Activated CD4-positive, alpha-beta T cell treated with anti-CD3 and anti-CD28 coated beads for 4 hours (primary cell): ENCODE measurements at places on chromosomes 12 and 14.

- DNase-seq: no peak
These were observed 31.7 kb downstream of the PLEKHA5 start for GRCh38 chr12:19161216-19161615.

DNA sequence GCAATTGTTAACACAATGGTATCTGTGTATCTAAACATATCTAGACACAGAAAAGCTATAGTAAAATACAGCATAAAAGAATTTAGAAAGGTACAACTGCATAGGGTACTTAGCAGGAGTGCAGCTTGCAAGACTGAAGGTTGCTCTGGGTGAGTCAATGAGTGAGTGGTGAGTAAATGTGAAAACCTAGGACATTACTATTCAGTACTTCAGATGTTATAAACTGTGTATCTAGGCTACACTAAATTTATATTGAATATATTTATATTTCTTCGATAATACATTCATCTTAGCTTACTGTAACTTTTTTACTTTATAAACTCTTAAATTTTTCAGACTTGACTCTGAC is 409.0 kb upstream of the DCN start:
- DNase-seq: no peak

GRCh38 chr12:59429766-59430165 is 166.1 kb upstream of the SLC16A7 start:
- DNase-seq: no peak

GRCh38 chr14:34425095-34425851 is 36.8 kb downstream of the SPTSSA start:
- DNase-seq: no peak

DNA sequence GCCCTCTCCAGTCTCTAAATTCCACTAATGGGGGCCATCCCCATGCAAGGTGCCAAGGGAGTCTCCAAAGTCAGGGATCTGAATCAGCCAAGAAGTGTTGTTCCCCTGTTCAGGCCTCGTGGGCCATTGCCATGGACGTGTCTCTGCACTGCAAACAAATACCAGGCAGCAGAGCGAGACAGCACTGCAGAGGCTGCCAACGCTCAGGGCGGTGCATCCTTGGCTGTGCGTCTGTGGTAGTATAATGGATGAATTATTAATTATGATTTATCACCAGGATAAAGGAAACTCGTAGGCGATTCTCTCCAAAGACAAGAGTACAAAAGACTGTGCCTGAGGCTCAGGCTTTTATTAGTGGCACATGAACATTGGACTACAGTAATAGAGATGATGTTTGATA is 122.3 kb upstream of the NTF3 start:
- no peak for DNase-seq

- no peak for DNase-seq
These were observed 68.4 kb downstream of the CRACR2A start for GRCh38 chr12:3684449-3685051.

DNA sequence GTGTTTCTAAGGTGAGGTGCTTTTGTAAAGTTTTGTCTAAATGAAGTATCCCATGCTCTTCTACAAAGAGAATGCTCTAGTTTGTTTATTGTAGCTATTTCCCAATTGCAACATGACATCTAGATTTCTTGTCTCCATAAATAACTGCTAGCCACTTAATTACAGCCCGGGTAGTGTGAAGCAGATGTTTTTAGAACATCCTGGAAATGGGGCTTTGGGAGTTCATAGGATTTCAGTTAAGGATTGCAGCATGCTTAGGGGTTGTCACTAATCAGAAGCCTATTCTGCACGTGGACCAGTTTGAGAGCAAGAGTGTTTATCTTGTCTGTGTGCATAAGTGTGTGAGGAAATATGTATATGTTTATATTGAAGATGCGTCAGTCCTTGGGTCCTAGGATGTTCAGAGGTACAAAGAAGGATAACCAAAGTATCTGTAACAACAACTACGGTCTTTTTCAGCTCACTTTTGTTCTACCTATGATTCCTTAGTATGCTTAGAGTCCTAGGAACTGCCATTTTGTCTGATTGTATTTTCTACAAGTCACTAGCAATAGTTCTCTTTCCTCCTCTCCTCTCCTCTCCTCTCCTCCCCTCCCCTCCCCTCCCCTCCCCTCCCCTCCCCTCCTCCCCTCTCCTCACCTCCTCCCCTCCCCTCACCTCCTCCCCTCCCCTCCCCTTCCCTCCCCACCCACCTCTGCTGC is 135.3 kb downstream of the ACSS3 start:
- DNase-seq: no peak

DNA sequence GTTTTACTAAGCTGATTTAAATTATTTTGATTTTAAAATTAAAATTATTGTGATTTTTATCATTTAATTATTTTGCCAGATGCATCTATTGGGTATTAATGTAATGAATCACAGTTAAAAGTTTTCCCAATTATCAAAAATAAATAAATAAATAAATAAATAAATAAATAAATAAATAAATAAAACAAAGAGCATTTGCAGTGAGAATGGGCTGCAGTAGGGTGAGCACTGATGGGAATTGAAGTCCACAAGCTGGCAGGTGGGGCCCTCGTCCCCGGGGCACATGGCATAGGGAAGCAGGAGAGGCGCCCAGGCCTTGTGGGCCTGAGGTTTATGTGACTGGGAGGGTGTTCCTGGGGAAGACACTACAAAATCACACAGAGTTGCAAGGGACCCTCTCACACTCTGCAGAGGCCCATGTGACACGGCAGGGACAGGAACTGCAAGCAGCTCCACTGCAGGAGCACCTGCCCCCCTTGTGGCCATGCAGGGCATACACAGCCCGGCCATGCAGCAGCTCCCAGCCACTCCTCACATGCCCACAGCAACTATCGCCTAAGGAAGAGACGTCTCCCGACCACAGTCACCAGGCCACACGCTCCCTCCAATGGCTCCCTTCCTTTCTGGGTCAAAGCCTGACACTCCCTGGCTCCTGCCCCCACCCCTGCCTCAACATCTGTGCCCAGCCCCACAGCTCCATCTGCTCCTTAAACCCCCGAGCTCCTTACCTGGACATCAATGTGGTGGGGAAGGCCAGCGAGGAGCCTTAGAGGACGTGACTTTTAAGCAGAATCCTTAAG is 256.3 kb upstream of the SFSWAP start:
- DNase-seq: no peak

- DNase-seq: no peak
These were observed 233.3 kb upstream of the DAAM1 start for GRCh38 chr14:58954901-58955861.

DNA sequence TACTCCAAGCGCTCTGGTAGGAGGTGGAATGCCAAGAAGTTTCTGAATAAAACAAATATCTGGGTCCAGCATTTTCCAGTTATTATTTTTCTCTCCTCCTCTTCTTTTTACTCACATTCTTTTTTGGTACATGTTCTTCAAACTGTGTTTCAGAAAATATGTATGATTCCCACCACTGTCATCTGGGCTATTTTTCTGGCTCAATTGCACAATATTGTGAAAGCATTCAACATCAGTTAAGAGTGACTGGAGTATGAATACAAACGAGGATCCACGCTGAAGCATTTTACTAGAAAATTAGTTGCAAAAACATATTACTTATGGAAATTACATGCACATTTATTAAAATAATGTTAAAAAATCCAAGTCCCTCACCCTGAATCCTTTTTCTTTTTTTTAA is 61.5 kb downstream of the KCNMB4 start:
- no peak for DNase-seq

GRCh38 chr12:6361834-6362233 is 13.5 kb downstream of the SCNN1A start:
- DNase-seq: no peak

DNA sequence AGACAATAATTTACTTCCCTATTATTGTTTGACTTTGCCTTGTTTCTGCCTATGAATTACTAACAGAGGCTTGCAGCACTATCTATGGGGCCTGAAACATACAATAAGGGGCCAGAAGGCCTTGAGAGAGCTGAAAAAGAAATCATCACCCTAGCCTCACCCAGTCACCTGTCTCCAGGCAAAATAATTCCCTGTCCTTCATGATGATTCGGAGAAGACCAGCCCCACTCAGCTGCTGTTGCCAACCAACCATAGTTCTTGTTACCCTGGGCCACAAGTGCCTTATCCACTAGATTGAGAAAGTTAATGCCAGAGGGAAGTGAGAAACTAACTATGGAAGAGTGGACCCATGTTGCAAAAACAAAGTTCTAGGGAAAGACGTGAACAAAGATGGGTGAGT is 97.1 kb downstream of the ARF6 start:
- DNase-seq: no peak

DNA sequence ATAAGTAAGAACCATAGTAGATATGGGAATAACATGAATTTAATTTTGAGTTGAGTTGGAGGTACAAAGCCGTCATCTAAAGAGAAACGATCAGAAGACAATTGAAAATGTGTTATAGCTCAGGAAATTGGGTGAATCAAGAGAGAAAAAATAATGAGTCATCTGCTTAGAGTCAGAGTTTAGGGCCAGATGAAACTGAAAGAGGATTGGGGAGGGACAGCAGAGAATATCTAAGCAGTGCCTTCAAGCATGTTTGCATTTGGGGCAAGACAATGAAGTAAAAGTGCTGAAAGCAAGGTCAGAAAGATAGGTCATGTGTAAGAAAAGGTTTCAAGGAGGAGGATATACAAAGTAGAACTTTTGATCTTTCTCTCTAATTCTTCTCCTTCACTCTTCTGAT is 49.4 kb downstream of the SLC15A5 start:
- DNase-seq: no peak

- DNase-seq: no peak
These were observed 338.9 kb downstream of the PDZRN4 start for GRCh38 chr12:41527062-41527461.

GRCh38 chr14:28307506-28307905 is 459.1 kb upstream of the FOXG1 start:
- DNase-seq: no peak

GRCh38 chr12:13918897-13919296 is 62.5 kb downstream of the GRIN2B start:
- no peak for DNase-seq

DNA sequence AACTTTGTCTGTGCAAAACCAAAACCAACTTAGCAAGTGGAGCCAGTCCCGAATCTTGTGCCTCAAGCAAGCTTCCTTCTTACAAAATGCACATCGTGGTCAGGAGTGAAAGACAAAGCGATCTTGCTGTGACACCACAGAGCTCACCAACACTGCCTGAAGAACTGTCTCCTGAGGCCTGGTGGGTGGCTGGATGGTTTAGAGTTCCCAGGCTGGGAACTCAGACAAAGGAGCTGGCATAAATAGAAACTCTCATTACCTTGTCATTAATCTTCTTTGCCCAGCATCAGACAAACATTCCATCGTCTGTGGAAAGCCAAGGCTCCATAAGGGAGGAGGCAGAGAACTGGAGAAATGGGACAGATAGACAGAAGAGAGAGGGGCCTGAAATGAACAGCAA is 144.8 kb downstream of the KCNA5 start:
- DNase-seq: no peak

GRCh38 chr12:1517007-1517406 is 77.4 kb downstream of the FBXL14 start:
- no peak for DNase-seq

GRCh38 chr14:64202716-64203115 is 91.5 kb downstream of the ESR2 start:
- DNase-seq: no peak

DNA sequence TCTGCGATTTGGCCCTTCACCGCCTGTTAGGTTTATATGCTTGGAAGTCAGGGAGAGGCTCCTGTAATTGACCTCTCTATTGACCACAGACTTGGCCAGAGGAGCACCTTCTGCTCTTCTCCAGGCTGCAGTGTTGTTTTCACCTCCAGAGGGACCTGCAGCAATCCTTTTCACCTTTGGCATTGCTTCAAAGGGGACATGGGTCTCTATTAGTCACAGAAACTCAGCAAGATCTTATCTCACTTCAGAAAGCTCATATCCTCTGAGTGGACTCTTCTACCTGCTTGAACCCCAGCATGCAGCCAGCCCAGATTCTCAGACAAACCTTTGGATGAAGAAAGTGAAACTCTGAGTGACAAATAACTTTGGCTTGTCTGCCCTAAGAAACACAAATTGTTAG is 339.3 kb downstream of the NRXN3 start:
- DNase-seq: no peak

GRCh38 chr12:104654665-104655609 is 198.2 kb downstream of the CHST11 start:
- DNase-seq: no peak

DNA sequence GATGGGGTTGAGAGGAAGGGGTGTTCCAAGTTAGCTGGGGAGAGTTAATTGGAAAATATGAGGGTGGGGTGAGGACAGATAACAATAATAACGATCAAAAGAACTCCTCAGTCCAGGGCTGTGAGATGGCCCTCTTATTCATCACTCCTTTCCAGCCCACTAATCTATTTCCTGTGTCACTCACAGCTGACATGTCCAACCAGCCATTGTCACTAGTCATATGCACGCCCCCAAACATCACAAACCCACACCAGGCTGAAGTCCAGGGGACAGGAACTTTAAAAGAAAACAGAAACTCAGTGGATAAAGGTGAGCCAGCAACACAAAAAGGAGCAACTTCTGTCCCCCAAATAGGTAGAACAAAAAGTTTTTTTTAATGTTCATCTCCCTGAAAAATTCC is 911 bp downstream of the CALCOCO1 start:
- no peak for DNase-seq

- DNase-seq: no peak
These were observed 9.3 kb downstream of the SLC48A1 start for GRCh38 chr12:47782372-47782770.

GRCh38 chr12:59407799-59408198 is 188.0 kb upstream of the SLC16A7 start:
- DNase-seq: no peak

DNA sequence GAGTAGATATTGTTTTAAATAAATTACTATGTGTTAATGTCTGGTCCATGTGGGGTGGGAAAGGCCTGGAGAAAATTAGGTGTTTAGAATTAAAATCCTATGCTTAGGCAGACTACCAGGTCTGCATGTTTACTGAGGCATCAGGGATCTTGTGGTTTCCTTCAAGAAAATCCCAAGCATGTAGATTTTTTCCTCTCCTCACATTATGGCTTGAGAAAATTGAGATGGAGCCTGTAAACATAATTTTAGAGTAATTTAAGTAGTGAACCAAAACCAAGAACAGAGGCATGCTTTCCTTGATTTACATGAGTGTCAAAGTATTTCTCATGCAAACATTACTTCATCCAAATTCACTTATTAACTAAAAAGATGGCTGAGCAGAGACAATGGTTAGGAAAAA is 823.7 kb downstream of the AACS start:
- DNase-seq: no peak

- no peak for DNase-seq
These were observed 145.1 kb downstream of the SLC25A21 start for GRCh38 chr14:37027188-37027824.

GRCh38 chr14:101961011-101961721 is 3.2 kb upstream of the DYNC1H1 start:
- peak; percentile 73 for DNase-seq

DNA sequence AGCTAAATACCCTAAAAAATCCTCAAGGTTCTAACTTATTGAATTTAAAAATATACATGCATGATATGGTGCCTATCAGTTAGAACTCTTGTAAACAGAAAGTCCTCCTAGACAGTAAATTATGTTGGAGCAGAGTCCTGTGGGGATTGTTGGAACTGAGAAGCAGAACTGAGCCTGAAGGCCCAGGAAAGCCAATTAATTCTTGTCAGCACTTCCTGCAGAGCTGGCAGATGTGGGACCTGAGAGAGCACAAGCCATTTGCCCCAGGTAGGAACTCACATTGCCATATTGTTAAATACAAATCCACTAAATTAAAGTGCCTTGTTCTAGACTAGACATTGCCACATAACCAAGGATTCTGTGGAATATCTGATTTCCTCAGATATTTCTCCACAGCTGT is 117.1 kb downstream of the RTN1 start:
- no peak for DNase-seq
